PC-3 (cell line): ENCODE measurements at places on chromosomes 6 and 20. TPM values are rescaled to one million over a fixed set of nuclear protein-coding genes. Genes with fewer than 3 reads are reported as not detected.

- H3K27me3 ChIP-seq = no peaks in the 10 kb centered on the region
- H3K4me1 ChIP-seq = no peaks in the 10 kb centered on the region; the same call in 1 of the 2 replicates
- H3K36me3 ChIP-seq = no peaks in the 10 kb centered on the region
- no peak overlapping the region for H3K27ac ChIP-seq
- peak; percentile 22 for DNase-seq
Measured at GRCh38 chr20:22827916-22828315, 207.2 kb upstream of the SSTR4 start.

DNA sequence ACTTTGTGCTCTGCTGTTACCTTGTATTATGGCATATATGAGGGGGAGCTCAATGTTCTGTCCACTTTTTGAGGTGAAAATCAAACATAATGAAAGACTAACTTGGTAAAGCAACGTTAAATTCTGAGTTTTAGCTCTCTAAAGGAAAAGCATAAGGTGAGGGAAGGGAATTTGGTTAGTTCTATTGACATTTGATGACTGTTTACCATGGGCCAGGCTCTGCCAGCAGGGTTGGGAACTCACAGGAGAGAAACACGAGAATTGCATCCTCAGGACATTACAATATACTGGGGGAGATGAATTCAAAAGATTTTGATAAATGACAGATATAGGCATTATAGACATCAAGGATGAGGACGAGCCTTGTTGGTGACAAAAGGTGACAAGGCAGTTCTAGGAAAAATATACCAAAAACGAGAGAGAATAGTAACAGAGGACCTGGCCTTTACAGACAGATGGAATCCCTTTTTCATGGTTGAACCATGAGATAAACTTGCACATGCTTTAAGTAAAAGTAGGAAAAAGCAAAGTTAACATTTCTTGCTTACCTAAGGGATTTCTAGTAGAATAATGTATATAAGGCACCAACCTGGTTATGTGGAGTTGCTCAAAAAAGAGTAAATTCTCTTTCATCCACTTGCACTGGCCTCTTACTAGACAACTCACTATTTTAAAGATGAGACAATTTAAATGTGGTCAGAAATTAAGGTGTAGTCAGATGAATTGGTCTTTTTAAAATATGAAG lies 191.4 kb downstream of the NKAIN2 start:
- no peaks in the 10 kb centered on the region for H3K36me3 ChIP-seq
- no peaks in the 10 kb centered on the region for H3K4me1 ChIP-seq
- no peak for DNase-seq
- no peak overlapping the region for H3K4me3 ChIP-seq

HCK gene
- not detected in 2 replicates for total RNA-seq

DNA sequence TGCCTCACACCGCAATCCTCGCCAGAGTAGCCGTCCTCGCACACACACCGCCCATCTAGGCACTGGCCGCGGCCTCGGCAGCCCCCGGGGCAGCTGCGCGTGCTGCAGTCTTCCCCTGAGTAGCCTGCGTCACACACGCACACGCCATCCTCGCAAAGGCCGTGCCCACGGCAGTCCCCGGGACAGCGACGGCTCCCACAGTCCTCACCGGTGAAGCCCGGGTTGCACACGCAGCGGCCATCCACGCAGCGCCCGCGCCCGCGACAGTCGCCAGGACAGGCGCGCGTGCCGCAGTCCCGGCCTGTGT lies 13.1 kb downstream of the TNXB start:
- no peaks in the 10 kb centered on the region for H3K36me3 ChIP-seq
- H3K27me3 ChIP-seq = no peaks in the 10 kb centered on the region; the same call in 1 of the 2 replicates
- no peak overlapping the region for H3K4me3 ChIP-seq

GRCh38 chr6:147390909-147391536 lies 117.5 kb upstream of the SAMD5 start:
- H3K36me3 ChIP-seq = no peaks in the 10 kb centered on the region
- H3K4me1 ChIP-seq = no peaks in the 10 kb centered on the region
- peak; percentile 39 for DNase-seq
- H3K27me3 ChIP-seq = no peaks in the 10 kb centered on the region
- no peak overlapping the region for H3K4me3 ChIP-seq

MOG gene
- total RNA-seq = not detected in 2 replicates

DNA sequence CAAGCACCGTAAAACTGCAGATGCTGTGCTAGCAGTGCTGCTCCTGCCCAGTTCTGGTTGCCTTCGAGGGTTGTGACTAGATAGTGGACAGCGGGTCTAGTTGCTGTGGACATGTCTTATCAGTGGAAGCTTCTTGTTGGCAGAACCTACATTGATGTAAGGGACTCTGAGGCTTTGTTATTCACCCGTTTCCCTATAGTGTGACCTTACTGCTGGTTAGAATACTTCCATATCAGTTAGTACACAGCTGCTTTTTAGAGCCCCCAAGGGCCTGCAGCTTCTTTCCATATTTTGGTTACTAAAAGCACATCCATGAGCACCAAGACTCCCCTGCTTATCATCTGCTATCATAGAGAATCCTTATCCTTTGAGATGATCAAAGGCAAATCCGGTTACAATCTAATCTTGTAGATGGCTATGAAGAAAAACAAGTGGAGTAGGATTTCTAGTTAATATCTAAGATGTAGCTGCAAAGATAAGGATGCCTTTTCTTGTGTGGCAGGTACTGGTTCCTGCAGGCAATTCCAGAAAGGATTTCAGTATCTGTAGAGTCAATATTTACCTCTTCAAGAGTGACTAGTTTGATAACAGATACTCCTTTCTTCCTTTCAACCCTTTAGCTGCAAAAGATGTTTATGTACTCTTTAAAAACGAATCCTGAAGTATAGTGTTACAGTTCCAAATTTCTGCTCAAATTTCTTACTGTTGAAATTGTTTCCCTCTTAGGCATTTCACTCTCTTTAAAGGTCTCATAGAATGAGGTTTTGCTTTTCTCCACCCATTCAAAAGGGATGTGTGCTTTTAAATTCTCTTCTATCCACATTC lies 163.6 kb downstream of the JARID2 start:
- H3K36me3 ChIP-seq = no peaks in the 10 kb centered on the region
- no peak overlapping the region for H3K27ac ChIP-seq
- H3K27me3 ChIP-seq = no peaks in the 10 kb centered on the region
- H3K4me1 ChIP-seq = peaks cover 11% of the 10 kb centered on the region; the same call in 1 of the 2 replicates
- no peak for DNase-seq

AGPAT4 gene
- 3.8 and 3.9 TPM in 2 replicates for total RNA-seq

- no peaks in the 10 kb centered on the region for H3K27me3 ChIP-seq
- H3K4me1 ChIP-seq = peaks cover 51% of the 10 kb centered on the region
- no peak for DNase-seq
Measured at GRCh38 chr20:25248786-25249172, 894 bp downstream of the PYGB start.

CTAGE9 gene
- total RNA-seq = not detected in 2 replicates

DNA sequence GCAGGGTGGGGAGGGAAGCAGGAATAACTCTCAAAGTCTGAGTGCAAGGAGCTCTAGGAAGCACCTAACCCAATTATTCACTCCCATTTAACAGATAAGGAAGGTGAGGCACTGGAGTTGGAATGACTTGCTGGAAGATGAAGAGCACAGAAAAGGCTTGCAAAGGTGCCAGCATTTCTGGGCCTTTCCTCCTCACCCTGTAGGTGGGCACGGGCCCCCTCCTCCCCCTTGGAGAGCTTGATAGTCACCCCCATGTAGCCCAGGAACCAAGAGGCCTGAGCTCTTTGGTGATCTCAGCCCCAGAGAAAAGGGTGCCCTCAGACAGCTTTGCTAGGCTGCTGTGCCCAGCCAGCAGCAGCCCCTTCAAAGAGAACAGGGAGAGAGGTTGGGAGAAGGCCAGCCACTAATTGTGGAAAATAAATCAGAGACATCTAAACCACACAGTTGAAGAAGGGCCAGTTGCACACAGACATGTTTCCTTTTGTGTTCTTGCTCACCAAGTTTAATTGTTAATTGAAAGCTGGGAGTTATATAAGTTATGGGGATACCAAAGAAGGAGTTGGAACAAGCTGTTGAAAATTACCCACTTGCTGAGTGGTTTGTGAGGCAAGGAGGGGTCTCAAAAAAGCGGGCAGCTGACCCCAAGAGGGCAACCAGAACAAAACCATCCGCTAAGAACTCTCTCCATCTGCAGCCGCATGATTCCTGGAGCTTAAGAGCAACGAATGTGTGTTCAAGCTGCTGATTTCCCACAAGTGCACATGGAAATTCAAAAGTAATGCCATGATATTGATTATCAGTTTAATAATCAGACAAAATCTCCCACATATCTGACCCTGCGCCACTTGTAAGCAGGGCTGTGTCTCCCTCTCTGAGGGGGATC lies 77.0 kb downstream of the MRPL14 start:
- H3K27ac ChIP-seq = peak overlapping the region; percentile 96
- no peaks in the 10 kb centered on the region for H3K27me3 ChIP-seq
- DNase-seq = peak; percentile 25
- H3K36me3 ChIP-seq = no peaks in the 10 kb centered on the region

- DNase-seq = no peak
- no peaks in the 10 kb centered on the region for H3K27me3 ChIP-seq
- H3K4me1 ChIP-seq = peaks cover 3% of the 10 kb centered on the region; the same call in 1 of the 2 replicates
Measured at GRCh38 chr6:2140438-2141128, 104.8 kb downstream of the GMDS start.

KCNK15 gene
- 2.8 and 3.0 TPM in 2 replicates for total RNA-seq

DNA sequence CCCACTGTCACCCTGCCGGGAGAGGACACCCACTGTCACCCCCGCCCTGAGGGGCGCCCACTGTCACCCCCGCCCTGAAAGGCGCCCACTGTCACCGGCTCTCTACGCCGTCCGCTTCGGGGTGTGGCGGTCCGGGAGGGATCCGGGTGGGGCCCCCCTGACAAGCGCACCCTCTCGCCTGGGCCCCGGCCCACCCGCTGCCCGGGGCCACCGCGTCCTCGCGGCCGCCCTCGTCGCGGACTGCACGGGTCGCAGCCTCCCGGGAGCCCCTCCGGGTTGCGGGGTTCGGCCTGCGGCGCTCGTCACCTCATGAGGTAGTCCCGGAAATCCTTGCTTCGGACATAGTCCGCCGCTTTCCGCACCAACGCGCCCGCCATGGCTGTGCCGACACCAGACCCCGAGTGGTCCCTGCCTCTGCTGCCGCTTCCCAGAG lies 224 bp downstream of the MPC1 start:
- H3K4me1 ChIP-seq = peaks cover 4% of the 10 kb centered on the region
- no peak for DNase-seq
- peak overlapping the region; percentile 88 for H3K4me3 ChIP-seq
- no peaks in the 10 kb centered on the region for H3K36me3 ChIP-seq

DNA sequence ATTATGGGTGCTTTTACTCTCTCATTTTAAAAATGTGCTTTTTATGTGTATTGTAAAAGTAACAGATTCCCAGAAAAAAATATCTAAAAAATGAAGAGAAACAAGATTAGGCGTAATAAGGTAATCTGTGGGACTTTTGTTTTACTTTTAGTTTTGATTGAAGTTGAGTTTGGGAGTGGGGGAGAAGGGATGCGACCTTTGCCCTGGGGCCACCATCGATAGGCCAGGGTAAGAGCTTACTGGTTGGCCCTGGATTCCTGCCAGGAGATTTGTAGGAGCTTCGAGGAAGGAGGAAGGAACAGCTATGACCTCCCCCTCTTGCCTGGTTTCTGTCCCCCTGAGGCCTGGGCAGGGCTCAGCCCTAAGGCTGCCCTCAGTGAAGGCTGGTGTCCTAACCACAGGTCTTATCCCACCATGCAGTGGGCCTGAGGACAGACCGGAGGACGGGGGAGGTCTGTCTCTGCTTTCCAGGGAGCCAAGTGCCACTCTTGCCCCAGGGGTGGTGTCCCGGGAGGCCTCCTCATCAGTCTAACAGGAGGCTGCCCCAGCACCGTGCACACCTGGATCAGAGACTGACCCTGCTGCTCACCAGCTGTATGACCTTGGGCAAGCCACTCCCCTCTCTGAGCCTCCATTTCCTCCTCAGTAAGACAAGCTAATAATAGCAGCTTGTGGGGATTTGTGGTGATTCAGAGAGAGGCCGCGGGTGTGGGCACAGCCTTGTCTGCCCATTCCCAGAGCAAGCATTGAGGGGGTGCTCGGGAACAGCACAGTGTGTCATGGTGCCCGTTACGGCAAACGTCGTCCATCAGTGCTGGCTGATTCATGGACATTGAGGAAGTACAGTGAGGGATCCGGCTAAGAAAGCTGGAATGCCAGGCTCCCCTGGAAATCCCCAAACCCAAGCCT lies 21.2 kb downstream of the TGM2 start:
- H3K27ac ChIP-seq = peak overlapping the region; percentile 95
- no peak overlapping the region for H3K4me3 ChIP-seq
- H3K36me3 ChIP-seq = peaks cover 57% of the 10 kb centered on the region
- peak; percentile 84 for DNase-seq
- H3K27me3 ChIP-seq = no peaks in the 10 kb centered on the region

DNA sequence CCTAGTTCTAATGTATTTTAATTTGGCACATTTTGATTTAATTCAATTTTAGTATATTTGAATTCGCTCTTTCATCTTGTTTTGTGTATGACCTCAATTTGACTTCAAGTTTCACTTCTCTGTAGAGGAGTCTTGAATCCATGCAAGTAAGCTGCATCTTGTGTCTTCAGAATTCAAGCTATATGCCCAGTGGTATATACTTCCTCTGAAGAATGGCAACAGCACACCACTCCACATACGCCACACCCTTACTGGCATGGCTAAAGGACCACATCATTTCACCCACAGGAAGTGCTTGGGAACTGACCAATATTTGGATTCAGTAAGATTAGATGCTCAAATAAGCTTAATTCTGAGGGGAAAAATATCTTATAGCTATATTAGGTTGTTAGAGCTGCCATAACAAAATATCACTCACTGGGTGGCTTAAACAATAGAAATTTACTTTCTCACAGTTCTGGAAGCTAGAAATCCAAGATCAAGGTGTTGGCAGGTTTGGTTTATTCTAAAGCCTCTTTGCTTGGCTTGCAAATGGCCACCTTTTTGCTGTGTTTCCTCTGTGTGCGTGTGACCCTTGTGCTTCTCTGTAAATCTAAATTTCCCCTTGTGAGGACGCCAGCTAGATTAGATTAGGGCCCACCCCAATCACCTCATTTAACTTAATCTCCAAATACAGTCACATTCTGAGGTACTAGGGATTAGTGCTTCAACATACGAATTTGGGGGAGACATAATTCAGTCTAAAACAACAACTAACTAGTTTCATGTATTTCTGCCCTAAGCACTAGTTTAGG lies 2.8 kb upstream of the ASF1A start:
- no peak overlapping the region; the same call in 1 of the 2 replicates for H3K4me3 ChIP-seq
- H3K27ac ChIP-seq = no peak overlapping the region
- no peaks in the 10 kb centered on the region for H3K36me3 ChIP-seq
- peaks cover 23% of the 10 kb centered on the region for H3K4me1 ChIP-seq
- peak; percentile 52 for DNase-seq
- no peaks in the 10 kb centered on the region for H3K27me3 ChIP-seq

ADTRP gene
- 2.0 TPM in 1 of 2 replicates, not detected in the other for total RNA-seq

GRCh38 chr6:39113788-39114187 lies 1.2 kb downstream of the SAYSD1 start:
- no peaks in the 10 kb centered on the region for H3K27me3 ChIP-seq
- no peaks in the 10 kb centered on the region for H3K36me3 ChIP-seq
- no peak for DNase-seq
- H3K4me1 ChIP-seq = peaks cover 9% of the 10 kb centered on the region; the same call in 1 of the 2 replicates

DNMT3B gene
- total RNA-seq = 7.3 and 9.3 TPM in 2 replicates

C20orf144 gene
- 0.17 TPM in 1 of 2 replicates, not detected in the other for total RNA-seq

GRCh38 chr20:36768768-36769430 lies 4.7 kb downstream of the DSN1 start:
- 0 out of 2 replicates have a peak overlapping the region, but pooled peaks have one; percentile 3 for H3K4me3 ChIP-seq
- H3K27me3 ChIP-seq = no peaks in the 10 kb centered on the region
- no peaks in the 10 kb centered on the region; the same call in 1 of the 2 replicates for H3K36me3 ChIP-seq
- no peak overlapping the region for H3K27ac ChIP-seq
- H3K4me1 ChIP-seq = peaks cover 19% of the 10 kb centered on the region

STX11 gene
- 1.2 and 1.5 TPM in 2 replicates for total RNA-seq

GDAP1L1 gene
- not detected in 2 replicates for total RNA-seq

APOM gene
- total RNA-seq = 1.6 and 2.2 TPM in 2 replicates

- H3K36me3 ChIP-seq = no peaks in the 10 kb centered on the region
- no peak for DNase-seq
- no peak overlapping the region for H3K4me3 ChIP-seq
- peaks cover 3% of the 10 kb centered on the region; the same call in 1 of the 2 replicates for H3K27me3 ChIP-seq
- H3K4me1 ChIP-seq = no peaks in the 10 kb centered on the region
Measured at GRCh38 chr6:87923389-87924050, 124.1 kb upstream of the SPACA1 start.
